Stimulated activated CD8-positive, alpha-beta memory T cell treated with anti-CD3 and anti-CD28 coated beads, Interleukin-7, amount 100 ng/mL, for 4 hours (primary cell): ENCODE measurements at places on chromosomes 11 and 22.

GRCh38 chr11:122307476-122308035, 191.5 kb upstream of the BLID start:
- DNase-seq = no peak

DNA sequence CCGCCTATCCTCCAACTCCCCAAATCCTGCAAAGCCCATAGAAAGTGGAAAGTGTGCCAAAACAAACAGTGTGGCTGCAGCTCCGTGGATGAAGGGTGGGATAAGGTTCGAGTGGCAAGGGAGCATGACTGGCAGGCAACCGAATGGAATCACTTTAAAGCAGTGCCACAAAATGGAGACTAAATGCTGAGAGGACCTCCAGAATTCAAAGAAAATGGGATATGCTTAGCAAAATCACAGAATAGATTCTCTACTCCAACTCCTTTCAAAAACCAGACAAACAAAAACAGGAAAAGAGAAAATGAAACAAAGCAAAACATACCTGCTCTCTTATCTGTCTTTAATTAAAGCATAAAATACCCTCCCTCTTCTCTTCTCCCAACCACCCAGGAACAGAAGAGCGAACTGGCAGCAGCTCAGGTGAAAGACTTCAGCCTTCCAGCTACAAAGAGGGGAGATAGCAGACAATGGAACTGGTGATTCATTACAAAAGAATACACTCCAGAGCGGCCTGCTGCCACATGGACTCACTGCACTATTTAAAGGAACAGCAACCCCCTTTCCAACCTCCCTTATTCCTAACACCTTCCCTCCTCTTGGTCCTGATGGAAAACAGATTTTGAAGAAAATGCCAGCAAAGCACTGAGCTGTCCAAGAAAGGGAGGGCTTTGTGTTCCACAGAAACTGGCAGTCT, 118.5 kb downstream of the APOL5 start:
- no peak for DNase-seq

DNA sequence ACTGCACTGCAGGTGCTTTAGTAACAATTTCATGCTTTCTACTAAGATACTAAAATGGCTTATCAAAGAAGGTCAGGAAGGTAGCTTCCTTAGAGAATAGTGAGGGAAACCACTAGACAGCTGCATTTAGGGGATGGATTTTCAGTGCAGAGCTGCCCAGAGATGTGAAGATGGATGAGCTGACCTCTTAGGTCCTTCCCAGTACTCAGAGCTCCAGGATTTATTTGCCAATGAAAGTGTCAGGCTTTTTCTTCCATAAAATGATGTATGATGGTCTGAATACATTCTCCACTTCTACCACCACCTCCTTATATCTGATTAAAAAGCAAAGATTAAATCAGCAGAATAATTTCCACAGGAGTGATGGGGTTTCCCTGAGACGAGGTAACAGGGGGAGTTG, 35.0 kb downstream of the SC5D start:
- no peak for DNase-seq

GRCh38 chr11:6611092-6611962, 689 bp downstream of the TAF10 start:
- DNase-seq = no peak

DNA sequence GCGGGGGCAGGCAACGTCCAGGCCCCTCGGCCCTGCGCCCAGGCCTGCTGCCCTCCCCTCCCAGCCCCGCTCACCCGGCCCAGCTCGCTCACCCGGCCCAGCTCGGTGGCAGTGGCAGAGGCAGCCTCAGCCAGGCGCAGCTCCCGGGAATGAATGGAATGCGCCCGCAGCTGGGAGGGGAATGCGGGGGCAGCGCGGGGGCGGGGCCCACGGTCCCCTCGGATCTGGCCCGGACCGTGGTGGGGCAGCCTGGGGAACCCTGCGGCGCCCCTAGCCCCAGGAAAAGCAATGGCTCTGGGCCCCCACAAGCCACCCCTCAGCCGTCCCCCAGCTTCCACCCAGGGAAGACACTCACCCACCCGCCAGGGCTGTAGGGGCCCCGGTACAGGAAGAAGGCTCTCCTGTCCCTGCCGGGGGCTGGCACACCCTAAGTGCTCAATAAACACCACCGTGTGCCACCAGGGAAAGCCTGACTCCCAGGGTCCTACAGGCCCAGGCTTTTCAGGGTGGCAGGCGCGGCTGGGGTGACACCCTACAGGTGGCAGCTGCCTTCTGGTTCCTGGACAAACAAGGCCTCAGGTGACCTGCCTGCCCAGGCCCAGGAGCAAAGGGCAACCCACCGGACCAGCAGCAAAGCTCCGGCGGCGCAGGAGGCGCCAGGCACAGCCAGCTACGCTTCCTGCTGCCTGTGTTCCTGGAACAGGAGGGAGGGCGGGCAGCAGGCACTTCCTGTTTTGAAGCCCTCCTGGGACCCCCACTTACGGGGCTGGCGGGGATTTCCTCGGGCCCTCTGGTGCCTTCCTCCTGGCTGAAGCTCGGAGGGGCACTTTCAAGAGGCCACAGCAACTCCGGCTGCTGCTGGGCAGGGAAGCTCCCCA, 13.8 kb downstream of the PLXNB2 start:
- DNase-seq = no peak

DNA sequence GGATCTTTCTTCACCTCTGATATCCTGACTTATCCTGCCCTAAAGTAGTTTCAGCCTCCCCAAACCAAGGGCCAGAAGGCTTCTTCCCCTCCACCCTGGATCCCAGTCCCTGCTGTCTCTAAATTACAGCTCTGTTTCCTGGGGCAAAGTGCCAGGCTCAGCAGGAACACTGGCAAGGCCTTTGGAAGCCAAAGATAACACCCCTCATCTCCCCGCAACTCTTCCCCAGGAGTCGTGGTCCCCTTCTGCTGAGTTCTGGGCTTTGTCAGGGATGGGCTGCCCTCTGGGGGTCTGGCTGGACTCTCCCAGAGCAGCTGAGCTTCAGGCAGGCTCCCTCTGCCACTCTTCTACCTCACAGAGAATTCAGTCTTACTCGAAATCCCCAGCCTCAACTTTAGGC, 53.8 kb upstream of the AMPD3 start:
- DNase-seq = no peak

GRCh38 chr11:132718711-132719671, 813.3 kb downstream of the OPCML start:
- peak; percentile 11 for DNase-seq

DNA sequence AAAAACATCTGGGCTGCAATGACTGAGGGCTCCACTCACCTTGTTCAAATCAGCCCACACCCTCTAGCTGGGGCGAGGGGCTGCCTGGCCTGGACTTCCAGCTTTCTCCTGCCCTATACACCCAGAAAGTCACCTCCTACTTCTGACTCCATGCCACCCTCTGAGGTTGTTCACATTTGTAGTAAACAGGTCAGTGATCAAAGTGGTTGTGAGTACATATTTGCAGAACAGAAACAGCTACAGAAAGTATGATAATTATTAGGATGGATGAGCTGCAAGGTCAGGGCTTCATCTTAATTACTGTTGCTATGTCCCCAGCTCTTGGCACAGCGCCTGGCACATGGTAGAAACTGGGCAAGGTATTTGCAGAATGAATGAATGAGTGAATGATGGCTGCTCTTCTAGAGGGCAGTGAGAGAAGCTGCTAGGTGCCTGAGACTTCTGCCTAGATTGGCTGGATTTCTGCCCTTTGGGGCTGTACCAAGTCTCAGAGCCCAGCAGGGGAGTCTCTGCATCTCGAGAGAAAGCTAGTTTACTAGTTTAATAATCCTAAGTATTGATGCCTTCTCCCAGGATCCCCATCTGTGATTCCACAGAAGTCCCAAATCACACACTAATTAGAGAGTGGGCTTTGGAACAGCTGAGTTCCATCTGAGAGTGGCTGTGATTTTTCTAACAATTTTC, 36.0 kb downstream of the SYT13 start:
- DNase-seq = no peak

GRCh38 chr11:73914284-73914683, 36.5 kb upstream of the DNAJB13 start:
- no peak for DNase-seq

DNA sequence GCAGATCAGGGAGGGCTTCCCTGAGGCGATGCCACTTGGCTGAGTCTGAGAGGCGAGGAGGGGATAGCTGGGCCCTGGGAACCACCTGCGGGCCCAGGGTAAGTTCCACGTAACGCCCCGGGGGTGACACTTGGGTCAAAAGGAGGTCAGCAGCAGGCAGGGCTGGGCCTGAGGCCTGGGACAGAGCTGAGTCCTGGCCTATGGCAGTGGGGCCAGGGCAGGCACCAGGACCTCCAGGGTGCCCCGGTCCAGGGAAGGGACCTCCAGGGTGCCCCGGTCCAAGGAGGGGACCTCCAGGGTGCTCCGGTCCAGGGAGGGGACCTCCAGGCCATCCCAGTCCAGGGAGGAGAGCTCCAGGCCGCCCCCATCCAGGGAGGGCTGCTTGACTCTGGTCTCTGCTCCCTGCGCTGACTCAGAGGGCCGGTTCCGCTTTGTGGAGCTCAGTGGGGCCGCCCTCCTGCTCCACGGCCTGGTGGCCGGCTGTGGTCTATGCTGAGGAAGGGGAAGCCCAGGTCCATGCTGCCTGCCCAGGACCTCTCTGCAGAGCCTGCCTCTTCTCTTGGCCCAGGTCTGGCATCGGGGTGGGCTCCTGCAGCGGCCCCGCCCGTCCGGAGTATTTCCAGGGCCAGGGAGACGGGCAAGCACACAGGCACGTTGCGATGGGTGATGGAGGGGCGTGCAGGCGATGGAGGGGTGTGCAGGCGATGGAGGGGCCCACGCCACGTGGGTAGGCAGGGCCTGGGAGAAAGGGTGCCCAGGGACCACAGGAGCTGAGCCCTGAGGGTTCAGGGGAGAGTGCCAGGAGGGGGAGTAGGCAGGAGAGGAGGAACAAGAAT, 19.5 kb upstream of the WNT7B start:
- DNase-seq = no peak

DNA sequence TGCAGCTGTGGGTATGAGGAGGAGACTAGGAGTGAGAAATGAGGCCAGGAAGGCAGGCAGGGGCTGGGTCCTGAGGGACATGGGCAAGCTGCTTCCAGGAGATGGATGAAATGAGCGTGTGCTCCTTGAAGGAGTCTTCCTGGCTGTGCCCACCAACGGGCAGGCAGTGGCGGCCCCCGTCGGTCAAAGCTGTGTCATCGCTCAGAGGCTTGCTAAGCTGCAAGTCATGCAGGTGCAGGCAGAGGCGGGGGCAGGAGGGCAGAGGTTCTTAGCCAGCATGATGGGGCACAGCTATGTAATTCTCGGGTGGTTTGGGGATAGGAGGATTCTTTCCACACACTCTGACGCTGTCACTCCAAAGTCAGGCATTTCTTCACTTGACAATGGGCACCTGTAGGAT, 12.5 kb upstream of the PEX26 start:
- no peak for DNase-seq

DNA sequence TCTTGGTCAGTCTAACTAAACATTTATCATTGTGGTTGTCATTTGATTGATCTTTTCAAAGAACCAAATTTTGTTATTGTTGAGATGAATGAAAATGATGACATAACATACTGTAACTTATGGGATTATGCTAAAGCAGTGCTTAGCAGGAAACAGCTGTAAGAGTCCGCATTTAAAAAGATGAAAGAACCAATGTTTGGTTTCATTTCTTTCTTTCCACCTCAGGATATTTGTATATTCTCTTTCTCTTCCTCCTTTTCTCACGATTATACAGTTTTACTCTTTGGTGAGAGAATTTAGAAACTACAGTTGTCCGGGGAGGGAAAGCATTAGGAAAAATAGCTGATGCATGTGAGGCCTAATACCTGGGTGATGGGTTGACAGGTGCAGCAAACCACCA, 23.1 kb downstream of the PIH1D2 start:
- DNase-seq = no peak
